ENCODE measurements at places on chromosomes 3 and 15.
A peak's percentile ranks its signal among the peaks of the same experiment; 100 is the strongest.

GRCh38 chr3:23114432-23114831 is 88.7 kb upstream of the UBE2E2 start:
- no peak for DNase-seq

GRCh38 chr3:146163584-146163983 is 2.6 kb upstream of the PLOD2 start:
- no peak for DNase-seq

DNA sequence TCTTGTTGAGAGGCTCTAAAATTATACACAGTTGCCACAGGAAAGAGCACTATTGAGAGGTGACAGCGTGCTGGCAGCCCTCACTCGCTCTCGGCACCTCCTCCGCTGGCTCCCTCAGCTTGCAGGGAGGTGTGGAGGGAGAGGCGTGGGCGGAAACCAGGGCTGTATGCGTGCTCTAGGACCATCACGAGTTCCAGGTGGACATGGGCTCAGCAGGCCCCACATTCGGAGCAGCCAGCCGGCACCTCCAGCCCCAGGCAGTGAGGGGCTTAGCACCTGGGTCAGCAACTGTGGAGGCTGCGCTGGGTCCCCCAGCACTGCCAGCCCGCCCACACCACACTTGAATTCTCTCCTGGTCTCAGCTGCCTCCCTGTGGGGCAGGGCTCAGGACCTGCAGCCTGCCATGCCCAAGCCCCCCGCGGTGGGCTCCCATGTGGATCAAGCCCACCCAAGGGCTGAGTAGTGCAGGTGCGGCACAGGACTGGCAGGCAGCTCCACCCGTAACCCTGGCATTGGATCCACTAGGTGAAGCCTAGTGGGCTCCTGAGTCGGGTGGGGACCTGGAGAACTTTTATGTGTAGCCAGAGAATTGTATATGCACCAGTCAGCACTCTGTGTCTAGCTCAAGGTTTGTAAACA is 460.6 kb upstream of the ALCAM start:
- no peak for DNase-seq

DNA sequence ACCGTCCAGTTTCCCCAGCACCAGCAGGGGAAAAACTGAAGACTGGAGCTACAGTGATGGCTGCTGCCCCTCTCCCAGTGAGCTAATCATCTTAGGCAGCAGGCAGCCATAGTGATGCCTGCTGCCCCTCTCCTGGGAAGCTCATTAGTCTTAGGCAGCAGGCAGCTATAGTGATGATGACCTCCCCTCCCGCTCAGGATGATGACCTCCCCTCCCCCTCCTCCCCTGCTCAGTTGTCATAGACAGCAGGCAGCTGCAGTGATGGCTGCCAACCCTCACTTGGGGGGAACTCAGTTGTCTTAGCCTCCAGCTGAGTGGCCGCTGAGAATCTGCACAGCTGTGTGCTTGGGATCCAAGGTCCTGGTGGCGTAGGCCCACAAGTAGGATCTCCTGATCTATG is 80.9 kb upstream of the MANF start:
- DNase-seq = peak; percentile 5

- no peak for DNase-seq
These were observed 215.8 kb downstream of the AGBL1 start for GRCh38 chr15:86295511-86295910.

DNA sequence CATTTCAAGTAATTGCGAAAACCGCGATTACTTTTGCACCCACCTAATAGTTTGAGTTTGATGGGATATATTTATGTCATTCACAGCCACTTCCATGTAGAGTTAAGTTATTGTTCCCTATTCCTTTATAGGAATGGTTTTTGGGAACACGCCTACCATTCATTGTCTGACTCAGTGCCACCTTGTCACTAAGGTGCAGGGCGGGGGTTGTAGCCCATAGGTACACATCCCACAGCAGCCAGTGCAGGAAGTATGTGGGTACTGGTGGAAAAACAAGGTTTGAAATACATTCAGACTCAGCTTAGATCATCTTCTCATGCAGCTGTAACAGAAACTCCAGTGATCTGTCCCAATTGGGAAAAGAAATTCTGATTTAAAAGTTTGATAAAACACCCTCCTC is 48.2 kb upstream of the CFAP161 start:
- no peak for DNase-seq

GRCh38 chr3:94249491-94250079 is 186.7 kb downstream of the NSUN3 start:
- DNase-seq = peak; percentile 62

- peak; percentile 61 for DNase-seq
These were observed 71.5 kb upstream of the SLC25A26 start for GRCh38 chr3:66149269-66149668.

GRCh38 chr15:68730976-68731897 is 89.5 kb downstream of the ANP32A start:
- no peak for DNase-seq

DNA sequence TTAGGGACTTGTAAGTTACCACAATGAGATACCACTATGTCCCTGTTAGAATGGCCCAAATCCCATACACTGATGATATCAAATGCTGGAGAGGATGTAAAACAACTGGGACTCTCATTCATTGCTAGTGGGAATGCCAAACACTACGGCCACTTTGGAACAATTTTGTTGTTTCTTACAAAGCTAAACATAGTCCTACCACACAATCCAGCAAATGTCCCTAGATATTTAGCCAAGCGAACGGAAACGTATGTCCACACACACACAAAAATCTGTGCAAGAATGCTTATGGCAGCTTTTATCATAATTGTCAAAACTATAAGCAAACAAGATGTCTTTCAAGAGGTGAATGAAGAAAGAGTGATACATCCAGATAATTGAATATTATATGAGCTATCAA is 271.2 kb downstream of the CD47 start:
- no peak for DNase-seq

GRCh38 chr3:181899702-181900101 is 188.0 kb downstream of the SOX2 start:
- DNase-seq = no peak

- DNase-seq = no peak
These were observed 51.9 kb downstream of the SV2B start for GRCh38 chr15:91151781-91152563.

GRCh38 chr3:133881492-133881891 is 14.2 kb downstream of the RAB6B start:
- no peak for DNase-seq

GRCh38 chr3:152460936-152461335 is 192.2 kb downstream of the MBNL1 start:
- no peak for DNase-seq
